Retinal pigment epithelial cell (primary cell): ENCODE measurements at places on chromosomes 11 and 22.
A peak's percentile ranks its signal among the peaks of the same experiment; 100 is the strongest.

DNA sequence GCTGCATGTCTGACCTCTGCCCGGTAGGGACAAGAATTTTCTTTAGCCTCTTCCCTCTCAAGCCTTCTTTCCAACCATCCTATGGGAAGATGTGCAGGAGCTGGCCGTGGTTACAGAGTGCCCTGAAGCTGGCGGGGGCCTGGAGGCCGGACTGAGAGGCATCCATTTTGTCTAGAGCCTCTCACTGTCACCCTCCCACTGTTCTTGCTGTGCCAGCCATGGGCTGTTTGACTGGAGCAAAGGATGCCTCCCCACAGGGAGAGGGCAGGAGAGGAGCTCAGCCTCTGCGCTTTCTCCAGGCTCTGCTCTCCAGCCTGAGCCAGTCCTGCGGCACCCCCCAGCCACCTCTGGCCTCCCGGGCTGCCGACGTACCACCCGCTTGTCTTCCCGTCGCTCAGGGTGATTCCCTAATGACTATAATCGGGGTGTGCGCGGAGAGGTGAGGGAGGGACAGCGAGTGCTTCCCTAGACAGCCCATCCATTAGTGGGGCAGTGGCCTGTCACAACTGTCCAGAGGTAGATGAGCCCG is 123.8 kb downstream of the NECTIN1 start:
- no peak for DNase-seq

DNA sequence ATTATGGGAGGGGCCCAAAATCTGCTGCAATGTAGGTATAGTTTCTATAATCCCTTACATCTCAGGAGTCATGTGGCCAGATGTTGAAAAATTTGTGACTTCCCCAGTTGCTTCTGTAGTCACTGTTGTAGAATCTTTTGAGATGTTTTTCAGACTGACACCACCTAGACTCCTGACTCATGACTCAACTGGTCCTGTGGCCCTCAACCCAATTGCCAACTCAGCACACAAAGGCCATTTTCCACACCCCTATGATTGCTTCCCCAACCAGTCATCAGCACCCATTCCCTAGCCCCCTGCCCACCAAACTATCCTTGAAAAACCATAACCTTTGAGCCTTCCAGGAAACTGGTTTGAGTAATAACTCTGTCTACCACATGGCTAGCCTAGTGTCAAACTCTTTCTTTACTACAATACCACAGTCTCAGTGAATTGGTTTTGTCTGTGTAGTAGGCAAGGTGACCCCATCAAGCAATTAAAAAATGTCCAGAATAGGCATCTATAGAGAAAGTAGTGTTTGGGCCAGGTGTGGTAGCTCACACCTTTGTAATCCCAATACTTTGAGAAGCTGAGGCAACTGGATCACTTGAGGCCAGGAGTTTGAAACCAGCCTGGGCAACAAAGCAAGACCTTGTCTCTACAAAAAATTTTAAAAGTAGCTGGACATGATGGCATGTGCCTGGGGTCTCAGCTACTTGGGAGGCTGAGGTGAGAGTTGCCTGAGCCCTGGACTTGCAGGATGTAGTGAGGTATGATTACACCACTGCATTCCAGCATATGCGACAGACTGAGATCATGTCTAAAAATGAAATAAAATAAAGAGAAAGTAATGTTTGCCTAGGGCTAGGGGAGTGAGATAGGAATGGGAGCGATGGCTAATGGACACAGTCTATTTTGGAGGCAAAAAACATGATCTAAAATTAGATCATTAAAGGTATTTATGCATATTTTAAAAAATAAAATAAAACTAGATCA is 24.1 kb upstream of the FEZ1 start:
- no peak for DNase-seq

GRCh38 chr22:21589396-21589795 is 21.9 kb downstream of the UBE2L3 start:
- no peak for DNase-seq

- DNase-seq: peak; percentile 54
Observed at GRCh38 chr11:126917531-126918204, 82.9 kb downstream of the KIRREL3 start.

GRCh38 chr22:48607901-48608662 is 1219.6 kb downstream of the BRD1 start:
- no peak for DNase-seq

DNA sequence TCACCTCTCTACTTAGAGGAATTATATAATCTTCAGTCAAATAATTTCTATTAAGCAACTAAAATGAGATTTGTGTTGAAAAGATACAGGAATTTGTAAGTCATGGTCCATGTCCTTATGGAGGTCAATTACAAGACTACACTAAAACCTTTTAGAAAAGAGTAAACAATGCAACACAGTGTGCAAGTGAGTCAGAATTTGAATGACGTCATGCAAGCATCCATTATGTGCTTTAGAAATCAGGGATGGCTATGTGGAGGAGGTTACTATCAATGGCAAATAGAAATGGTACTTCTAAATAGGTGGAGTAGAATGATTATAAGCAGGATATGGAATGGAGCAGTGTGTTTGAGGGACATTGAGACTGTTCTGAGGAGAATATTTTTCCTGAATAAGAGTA is 16.6 kb downstream of the OR10D3 start:
- no peak for DNase-seq

DNA sequence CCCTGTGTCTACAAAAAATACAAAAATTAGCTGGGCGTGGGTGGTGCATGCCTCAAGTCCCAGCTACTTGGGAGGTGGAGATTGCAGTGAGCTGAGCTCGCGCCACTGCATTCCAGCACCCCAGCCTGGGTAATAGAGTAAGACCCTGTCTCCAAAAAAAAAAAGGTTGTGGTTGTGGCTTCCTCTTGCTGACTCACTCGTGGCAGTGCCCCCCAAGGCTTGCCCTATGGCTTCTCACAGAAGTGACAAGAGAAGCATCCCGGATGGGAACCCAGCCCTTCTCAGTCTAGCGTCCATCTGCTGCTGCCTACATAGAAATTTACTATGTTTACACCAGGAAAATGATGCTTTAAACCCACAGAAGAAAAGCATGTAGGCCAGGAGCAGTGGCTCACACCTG is 68.5 kb upstream of the PITPNB start:
- DNase-seq: no peak

GRCh38 chr11:58058276-58059006 is 27.7 kb downstream of the OR6Q1 start:
- no peak for DNase-seq

- DNase-seq: peak; percentile 8
Observed at GRCh38 chr11:35390737-35391682, 28.3 kb downstream of the SLC1A2 start.

GRCh38 chr22:27695925-27696324 is 105.6 kb downstream of the MN1 start:
- no peak for DNase-seq

GRCh38 chr11:73989156-73989555 is 6.5 kb upstream of the UCP2 start:
- no peak for DNase-seq

DNA sequence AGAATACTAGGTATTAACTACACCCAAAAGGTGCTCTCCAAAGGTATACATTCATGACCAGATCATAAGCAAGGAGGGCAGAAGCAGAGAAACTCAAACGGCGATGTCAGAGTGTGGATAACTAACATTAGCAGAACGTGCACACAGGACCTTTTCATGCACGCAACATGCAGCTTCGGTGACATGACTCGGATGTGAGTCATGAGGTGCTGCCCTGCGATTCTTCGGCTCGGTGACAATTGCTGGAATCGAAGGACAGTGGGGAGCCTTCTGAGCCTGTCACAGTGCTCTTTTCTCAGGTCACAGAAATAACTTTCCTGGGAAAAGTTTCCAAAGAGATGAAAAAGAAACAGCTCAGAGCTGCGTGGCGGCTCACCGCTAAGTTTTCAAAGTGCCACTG is 418.5 kb upstream of the SYN3 start:
- no peak for DNase-seq

GRCh38 chr11:46917762-46918082 is 628 bp downstream of the LRP4 start:
- DNase-seq: no peak

DNA sequence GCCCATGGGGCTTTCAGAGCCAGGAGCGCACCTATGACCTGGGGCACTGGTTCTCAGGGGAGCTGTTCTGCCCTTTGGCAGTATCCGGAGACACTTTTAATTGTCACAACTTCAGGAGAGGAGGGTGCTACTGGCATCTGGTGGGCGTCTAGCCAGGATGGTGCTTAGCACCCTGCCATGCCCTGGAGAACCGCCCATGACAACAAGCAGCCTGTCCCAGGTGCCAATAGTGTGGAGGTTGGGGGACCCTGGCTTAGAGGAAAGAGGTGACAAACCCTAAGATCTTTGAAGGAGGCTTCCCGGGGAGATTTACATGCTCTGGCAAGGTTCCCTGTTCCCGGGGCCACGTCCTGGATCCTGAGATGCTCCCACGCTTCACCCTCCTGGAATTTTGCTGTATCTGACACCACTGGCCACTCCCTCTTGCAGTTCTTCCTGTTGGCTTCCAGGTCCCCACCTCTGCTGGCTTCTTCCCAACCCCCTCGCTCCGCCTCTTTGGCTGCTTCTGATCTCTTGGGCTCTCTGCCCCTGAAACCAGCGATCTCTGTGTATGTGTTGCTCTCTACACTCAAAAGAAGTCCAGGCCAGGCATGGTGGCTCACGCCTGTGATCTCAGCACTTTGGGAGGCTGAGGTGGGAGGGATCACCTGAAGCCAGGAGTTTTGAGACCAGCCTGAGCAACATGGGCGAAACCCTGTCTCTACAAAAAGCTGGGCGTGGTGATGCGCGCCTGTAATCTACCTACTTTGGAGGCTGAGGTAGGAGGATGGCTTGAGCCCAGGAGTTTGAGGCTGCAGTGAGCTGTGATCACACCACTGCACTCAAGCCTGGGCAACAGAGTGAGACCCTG is 31.1 kb downstream of the FADS3 start:
- DNase-seq: no peak

GRCh38 chr22:23553924-23554870 is 25.9 kb downstream of the IGLL1 start:
- DNase-seq: no peak
